RKO (cell line): ENCODE measurements at places on chromosomes 3 and 15.

DNA sequence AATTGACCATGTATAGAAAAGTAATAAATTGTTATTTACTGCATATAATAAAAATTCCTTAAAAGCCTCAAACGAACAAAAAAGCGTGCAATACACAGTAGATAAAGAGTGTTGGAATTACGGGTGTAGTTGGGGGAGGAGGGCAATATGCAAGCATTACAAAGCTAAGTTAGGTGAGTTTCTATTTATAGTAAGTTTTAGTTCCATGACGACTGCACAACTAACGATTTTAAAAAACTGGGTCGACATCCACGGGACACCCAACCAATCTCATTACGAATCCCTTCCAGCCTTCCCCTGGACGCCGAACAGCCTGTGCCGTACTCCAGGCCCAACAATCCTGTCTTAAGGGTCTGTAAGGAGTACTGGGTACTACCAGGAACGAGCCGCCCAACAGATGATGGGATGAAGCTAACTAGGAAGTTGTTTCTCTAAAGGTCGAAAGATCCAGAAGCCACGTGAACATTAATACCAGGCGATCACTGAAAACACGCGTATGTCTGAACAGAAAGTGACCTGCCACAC, 677 bp downstream of the POLQ start:
- DNase-seq: peak; percentile 62

DNA sequence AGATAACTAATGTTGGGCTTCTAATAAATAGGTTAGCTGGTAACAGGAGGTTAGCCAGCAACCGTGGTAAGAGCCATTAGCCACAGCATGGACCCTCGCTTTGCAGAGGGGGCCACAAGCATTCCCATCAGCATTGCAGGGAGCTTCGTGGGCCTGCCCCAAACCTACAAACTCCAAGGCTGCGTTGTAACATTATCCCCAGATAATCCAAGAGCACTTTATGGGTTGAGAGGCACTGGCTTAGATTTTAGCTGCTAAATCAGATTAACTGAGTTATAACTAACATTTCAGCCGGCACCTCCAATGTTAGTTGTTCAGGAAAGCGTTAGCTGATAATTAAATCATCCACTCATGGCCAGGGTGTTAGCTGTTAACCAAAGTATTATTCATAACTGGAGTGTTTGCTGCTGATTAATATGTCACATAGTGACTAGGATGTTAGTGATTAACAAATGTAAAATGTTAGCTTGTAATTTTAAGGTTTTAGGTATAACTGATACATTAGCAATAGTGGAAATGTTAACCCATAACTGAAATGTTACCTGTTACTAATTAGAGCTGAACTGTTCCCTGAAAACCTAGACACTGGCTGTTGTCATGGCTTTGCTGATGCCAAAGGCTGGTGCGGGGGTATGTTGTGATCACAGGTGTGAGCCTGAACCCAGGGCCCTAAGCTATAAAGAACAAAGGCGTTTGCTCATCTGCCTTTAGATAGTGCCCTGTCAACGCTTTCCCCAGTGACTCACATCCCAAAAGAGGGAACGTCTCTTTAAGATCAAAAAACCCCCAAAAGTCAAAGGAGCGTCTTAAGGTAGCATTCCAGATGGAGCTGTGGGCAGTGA, 56.2 kb downstream of the SLC6A6 start:
- DNase-seq: no peak

GRCh38 chr3:194702545-194702944, 16.9 kb downstream of the FAM43A start:
- no peak for DNase-seq

- DNase-seq: no peak
These were observed 34.8 kb downstream of the MITF start for GRCh38 chr3:69774029-69774428.

DNA sequence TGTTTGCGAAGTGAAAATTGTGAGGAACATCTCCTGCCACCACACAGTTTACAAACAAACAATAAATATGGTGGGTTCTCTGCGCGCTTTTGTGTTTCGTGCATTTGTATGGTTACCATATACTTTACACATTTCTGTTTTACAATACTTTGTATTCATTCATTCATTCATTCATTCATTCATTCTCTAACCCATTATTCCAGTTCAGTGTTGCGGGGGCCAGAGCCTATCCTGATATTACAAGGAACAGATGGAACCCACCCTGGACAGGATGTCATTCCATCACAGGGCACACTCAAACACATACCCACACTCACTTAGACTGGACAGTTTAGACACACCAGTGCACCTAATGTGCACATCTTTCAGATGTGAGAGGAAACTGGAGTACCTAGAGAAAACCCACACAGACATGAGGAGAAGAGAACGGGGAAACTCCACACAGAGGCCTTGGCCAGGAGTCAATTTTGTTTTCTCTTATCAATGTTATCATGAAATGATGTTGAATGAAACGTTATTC, 160.5 kb downstream of the FNDC3B start:
- no peak for DNase-seq

GRCh38 chr3:129824926-129825541, 68.5 kb downstream of the TMCC1 start:
- peak; percentile 65 for DNase-seq

GRCh38 chr15:95494971-95495541, 835.4 kb upstream of the NR2F2 start:
- DNase-seq: no peak

GRCh38 chr15:57527382-57528091, 64.2 kb upstream of the MYZAP start:
- DNase-seq: peak; percentile 80

DNA sequence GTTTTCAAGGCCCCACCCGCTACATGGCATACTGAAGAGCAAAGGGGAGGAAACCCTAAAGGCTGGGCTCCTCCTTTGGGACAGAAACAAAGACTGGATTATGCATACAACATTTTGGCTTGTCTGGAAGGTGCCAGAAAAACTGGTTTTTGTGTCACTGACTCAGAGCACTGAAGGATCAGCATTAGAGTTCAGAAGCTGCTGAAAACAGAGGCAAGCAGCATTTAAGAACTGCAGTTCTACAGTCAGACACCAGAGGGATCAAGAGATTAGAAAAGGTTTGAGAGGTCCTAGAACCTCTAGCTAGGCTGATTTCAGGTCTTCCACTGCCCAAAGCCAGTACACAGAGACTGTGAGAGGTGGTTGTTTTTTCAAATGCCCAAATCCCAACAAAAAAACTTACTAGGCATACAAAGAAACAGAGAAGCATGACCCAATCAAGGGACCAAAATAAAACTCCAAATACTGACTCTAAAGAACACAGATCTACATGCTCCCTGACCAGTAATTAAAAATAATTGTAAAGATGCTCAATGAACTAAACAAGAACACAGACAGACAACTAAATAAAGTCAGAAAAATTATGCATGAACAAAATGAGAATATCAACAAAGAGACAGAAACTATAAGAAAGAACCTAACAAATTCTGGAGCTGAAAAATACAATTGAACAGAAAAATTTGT, 91.2 kb downstream of the SENP2 start:
- DNase-seq: peak; percentile 80

GRCh38 chr15:76333309-76333708, 3.3 kb upstream of the ISL2 start:
- DNase-seq: no peak

- no peak for DNase-seq
These were observed 23.3 kb upstream of the CYP11A1 start for GRCh38 chr15:74390647-74391288.

DNA sequence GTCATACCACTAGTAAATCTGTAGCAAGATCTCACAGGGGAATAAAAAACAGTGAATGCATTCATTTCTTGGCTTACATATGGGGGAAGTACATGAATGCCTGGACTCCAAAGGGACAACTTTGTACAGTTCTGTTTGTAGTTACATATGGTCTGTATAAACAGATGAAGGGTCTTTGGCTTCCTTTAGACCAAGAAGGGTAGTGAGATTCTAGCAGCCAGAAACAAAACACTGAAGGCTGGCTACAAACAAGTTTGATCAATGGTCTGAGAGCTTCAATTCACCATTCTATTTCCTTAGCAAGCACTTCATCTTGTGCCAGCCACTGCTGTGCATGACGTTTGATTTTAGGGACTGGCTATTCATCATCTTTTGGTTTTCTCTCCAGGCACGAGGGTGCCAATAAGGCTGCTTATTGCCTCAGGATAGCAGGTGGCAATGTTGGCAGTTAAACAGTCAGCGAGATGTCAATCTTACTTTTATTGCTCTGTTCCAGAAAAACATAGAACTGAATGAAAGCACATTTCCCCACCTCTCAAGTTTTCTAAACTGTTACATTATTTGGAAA, 313.7 kb upstream of the COL8A1 start:
- no peak for DNase-seq

DNA sequence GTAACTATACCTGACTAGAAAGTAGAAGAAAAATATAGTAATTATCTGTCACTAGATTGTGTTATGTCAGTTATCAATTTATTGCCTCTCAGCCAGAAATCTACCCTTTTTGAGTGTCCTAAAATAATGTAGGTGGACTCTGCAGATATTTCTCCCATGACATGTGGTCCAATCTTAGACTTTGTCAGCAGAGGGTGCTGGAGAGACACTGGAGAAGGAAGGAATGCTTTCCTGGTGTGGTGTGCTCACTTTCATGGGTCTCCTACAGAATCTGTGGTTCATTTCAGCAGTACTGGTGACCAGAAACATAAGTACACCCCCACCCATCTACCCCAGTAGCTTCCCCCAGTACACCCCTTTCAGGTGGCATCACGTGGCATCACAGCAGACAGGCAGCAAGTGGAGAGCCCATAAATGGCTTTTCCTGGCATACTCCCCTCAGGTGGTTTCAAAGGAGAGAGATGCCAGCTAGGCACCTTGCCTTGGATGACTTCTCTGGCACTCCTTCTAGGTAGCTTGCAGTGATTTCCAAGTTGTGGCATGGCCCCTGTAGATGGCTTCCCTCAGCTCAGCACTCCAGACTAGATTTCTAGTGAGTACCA, 114.7 kb downstream of the GADL1 start:
- peak; percentile 32 for DNase-seq

DNA sequence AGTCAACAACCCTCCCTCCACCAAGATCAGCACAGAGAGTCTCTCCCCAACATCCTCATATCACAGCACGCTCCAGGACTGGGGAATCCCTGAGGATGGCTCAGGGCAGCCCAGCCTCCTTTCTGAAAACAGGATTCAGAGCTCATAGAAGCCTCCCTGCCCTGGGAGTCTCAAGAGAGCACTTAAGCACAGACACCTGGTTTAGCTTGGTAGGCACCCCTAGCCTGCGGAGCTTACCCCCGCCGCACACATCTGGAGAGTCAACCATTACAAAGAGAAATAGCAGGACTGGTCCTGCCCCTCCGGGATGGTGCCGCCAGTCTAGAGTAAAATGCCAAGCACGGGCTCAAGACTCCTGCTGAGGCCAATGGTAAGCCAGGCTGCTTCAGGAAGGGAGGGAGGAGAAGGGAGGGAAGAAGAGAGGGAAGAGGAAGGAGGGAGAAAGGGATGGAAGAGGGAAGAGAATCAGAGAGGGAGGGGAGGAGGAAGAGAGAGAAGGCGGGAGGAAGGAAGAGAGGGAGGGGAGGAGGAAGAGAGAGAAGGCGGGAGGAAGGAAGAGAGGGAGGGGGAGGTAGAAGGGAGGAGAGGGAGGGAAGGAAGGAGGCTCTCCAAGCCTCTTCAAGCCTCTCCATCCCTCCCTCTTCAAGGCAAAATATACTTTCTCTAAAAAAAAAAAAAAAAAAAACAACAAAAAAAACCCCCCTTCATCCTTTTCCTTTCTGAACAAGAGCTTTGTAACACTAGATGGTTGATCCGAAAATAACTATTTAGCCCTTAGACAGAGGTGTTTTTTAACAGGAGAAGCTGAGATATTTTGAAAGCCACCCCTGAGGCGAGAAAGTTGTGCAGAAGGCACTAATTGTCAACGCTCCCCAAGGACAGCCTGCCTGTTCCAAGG, 278.6 kb upstream of the TLE3 start:
- DNase-seq: no peak
